ENCODE measurements at places on chromosomes 12 and 14. TPM values are rescaled to one million over a fixed set of nuclear protein-coding genes. Genes with fewer than 3 reads are reported as not detected.

GRCh38 chr14:59086241-59086882 is 102.1 kb upstream of the DAAM1 start:
- no peak for DNase-seq

- DNase-seq = no peak
These were observed 118.6 kb downstream of the TGFB3 start for GRCh38 chr14:75863221-75863620.

DNA sequence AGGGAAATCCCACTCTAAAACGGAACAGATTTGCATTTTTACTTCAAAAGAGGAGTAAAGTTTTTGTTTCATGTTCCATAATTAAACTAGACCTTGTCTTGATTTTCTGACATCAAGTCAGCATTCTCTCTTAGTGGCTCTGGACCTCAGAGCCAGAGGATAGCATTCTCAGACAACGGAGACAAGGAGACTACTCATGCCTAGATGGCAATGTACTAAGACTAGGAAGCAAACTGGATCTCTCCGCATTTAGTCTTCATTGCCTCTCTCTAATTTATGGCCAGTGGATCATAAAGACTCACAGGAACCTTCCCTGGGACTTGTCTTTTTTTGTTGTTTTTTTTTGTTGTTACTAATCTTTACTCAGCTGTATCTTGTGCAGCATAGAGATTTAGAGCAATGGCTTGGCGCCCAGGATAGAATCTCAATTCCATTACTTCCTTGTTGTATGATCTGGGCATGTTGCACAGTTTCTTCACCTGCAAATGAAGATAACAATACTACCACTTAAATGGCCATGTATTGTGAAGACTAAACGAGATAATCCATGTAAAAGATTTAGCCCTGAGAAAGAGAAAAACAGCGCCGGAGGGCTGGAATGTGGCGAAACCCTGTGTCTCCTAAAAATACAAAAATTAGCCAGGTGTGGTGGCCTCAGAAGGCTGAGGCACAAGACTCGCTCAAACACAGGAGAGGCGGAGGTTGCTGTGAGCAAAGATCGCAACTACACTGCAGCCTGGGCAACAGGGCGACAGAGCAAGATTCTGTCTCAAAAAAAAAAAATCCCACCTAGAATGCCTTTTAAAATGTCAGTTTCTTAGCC is 4.0 kb upstream of the GEMIN2 start:
- DNase-seq = no peak

GRCh38 chr12:91289906-91290305 is 107.3 kb upstream of the DCN start:
- DNase-seq = no peak

- DNase-seq = no peak
These were observed 3.7 kb downstream of the DDX24 start for GRCh38 chr14:94077111-94077821.

DNA sequence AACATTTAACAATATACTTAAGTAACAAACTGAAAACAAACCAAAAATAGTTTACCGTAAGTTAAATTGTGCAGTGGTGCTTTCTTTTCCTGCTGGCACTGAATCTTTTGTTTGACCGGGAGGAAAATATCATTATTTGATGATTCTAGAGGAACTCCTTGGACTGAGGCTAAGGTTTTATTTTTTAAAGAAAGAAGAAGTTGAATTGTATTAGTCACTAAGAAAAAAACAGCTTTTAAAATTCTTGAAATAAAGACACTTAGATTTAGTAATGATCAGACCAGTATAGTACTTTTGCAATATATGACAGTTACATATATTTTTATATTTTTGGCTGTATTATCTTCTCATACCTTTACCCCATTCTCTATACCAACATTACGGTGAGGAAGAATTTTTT is 10.3 kb downstream of the MIS18BP1 start:
- no peak for DNase-seq

DNA sequence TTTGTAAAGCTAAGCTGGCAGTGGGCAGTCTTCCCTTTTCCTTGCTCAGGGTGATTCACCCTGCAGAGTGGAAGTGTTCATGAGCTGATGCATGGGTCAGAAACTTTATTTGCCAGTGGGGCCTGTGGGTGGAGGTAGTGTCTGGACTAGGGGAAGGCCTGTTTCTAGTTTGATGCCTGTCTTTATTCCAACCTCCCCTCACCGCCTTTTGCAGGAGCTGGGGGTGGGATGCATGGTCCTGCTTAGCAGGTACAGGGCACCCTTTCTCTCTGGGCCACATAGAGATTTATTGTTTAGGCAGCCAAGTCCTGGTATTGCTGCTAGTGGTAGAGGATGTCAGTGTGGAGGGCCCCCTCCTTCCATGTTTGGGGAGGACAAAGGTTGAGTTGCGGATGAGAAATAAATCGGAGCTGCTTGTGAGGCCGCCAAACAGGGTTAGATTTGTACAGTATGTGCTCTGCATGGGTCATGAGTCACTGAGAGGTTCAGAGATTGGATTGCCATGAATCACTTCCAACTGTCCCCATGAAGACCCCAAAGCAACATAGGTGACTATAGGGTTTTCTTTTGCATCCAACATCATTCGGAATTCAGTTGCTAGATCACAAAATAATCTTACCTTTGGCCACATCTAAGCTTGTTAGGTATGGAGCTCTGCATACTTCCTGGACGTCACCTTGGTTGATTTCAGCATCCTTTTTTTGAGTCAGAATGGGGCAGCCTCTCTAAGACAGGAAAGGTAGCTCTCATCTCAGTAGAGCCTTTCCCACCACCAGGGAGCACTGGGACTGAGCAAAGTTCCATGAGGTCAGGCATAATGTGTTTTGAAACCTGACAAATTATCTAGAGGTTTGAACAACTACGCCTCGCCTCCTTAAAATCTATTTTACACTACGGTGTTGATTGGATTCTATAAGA is 8.8 kb downstream of the SMOC1 start:
- no peak for DNase-seq

DNA sequence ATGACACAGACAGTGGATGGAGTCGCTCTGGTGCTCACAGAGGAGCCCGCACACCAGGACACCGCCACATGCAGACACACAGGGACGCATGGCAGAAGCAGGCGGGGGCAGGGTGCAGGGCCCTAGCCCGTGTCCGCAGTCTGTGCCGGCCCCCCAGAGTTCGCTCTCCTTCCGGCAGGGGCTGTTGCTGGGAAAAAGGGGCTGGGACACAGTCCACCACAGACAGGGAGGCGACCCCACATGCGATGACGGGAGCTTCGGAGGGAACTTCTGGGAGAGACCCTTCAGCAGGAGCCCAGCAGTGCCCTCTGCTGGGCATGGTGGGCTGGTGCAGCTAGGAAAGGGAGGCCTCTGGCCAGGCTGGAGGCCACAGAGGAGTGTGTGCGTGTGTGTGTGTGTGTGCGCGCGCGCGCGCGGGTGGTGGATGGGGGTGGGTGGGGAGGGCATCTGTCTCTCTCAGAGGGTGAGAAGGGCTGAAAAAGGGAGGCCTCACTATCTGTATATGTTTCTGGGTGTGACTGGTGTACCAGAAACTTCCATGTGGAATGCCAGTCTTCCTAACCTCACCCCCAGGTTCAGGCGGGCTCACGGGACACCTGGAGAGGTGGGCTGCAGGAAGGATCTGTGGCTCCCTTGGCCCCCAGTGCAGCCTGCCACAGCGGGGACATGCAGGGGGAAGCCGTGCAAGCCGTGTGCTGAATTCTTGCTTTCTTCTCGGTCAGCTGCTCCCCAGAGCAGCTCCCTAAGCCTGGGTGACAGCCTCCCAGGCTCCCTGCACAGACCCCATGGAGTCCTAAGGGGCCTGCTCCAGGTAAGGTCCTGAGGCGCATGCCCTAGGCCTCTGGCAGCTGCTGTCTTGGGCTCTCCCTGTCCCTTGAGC is 60.7 kb downstream of the PLEKHG3 start:
- DNase-seq = peak; percentile 82

DNA sequence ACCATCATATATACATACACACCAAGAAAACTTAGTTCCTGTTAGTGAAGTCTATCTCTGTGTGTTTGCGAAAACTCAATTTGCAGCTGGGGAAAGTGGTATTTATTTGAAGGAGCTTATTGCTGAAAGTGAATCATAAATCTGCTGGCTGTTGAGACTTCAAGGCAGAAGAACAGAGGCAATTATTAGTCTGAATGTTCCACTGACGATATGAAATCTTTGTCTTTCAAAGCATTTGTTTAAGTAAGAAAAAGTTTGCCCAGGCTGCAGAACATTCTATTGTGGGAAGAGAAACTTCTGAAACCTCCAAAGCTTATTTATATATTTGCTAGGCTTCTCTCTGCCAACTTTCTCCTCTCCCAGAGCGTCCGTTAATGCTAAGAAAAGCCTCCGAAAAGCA is 255.7 kb upstream of the TMPO start:
- no peak for DNase-seq

PPP2R3C gene
- 23.0 TPM for total RNA-seq

DNAL1 gene
- total RNA-seq = 14.9 TPM

IFI27L1 gene
- total RNA-seq = 9.4 TPM

Measured in ureter (tissue), 1 donor.